ENCODE measurements at places on chromosomes 6 and 20. TPM values are rescaled to one million over a fixed set of nuclear protein-coding genes. Genes with fewer than 3 reads are reported as not detected.

Gene OR2H2
- not detected for total RNA-seq

GRCh38 chr6:134029495-134030455, 22.6 kb downstream of the SLC2A12 start:
- H3K36me3 ChIP-seq, result peaks cover 15% of the 10 kb centered on the region
- H3K4me1 ChIP-seq, result peaks cover 34% of the 10 kb centered on the region
- DNase-seq, result no peak
- H3K4me3 ChIP-seq, result no peak overlapping the region

Gene ZFAND3
- total RNA-seq, result 81.8 TPM

GRCh38 chr20:62733891-62734290, 25.3 kb downstream of the NTSR1 start:
- peak; percentile 6 for DNase-seq
- no peak overlapping the region for H3K27ac ChIP-seq
- no peak overlapping the region for H3K4me3 ChIP-seq
- H3K27me3 ChIP-seq, result peaks cover 95% of the 10 kb centered on the region
- H3K4me1 ChIP-seq, result no peaks in the 10 kb centered on the region

Gene SLC13A3
- total RNA-seq, result 0.30 TPM

DNA sequence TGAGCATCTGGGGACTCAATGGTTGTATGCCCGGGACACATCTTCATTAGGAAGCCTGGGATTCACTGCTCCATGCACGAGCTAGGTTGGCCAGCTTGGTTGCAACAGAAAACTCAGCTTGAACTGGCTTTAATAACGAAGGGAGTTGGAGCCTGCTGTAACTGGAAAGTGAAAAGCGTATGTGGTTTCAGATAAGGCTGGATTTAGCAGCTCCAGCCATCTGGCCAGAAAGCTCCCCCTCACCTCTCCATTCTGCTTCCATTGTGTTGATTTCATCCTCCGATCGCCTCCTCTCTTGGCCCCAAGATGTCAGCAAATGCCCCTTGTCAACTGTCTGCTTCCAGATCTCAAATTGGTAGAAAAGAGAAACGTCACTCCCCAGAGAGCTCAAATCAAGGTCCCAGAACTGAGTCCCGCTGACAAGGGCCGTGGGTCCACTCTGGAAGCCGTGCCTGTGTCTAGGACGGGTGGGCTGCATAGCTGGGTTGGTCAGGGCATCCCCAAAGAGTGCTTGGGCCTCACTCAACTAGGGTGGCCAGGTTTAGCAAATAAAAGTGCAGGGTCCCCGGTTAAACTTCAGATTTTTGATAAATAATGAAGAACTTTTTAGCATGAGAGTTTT, 117.0 kb upstream of the PMEPA1 start:
- DNase-seq, result no peak
- H3K4me1 ChIP-seq, result peaks cover 12% of the 10 kb centered on the region
- no peak overlapping the region for H3K4me3 ChIP-seq
- no peaks in the 10 kb centered on the region for H3K36me3 ChIP-seq

- H3K36me3 ChIP-seq, result no peaks in the 10 kb centered on the region
- H3K27ac ChIP-seq, result no peak overlapping the region
- H3K4me3 ChIP-seq, result no peak overlapping the region
- H3K27me3 ChIP-seq, result peaks cover 11% of the 10 kb centered on the region
These were observed 72.0 kb downstream of the OPRM1 start for GRCh38 chr6:154111025-154111424.

DNA sequence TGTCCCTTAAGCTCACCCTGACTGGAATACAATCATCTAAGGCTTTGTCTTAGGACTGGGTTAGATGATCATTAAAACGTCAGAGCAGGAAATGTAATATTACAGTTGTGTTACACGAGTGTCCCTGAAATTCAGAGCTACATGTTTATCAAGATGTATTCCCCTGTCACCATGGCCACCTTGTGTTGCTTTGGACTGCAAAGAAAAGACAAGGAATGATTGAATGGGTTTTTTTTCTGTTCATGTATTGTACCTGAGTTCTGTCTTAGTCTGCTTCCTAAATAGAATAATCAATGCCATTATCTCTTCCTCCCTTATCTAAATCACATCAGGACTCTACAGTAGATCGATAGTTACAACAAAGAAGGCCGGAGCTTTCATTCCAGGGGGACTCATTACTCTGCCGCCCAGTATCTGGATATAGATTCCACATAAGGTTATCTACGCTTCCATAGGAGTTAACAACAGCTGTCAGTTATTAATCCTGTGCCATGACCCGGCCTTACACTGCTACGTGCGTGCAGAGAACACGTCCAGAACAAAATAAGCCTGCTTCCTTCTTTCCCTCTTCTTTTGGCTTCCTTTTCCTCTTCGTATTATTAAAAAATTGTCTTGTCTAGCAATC, 274.1 kb upstream of the SASH1 start:
- H3K36me3 ChIP-seq, result no peaks in the 10 kb centered on the region
- DNase-seq, result no peak
- no peak overlapping the region for H3K4me3 ChIP-seq
- no peaks in the 10 kb centered on the region for H3K4me1 ChIP-seq
- H3K27me3 ChIP-seq, result peaks cover 11% of the 10 kb centered on the region
- H3K27ac ChIP-seq, result no peak overlapping the region

Gene CYP21A2
- 0.41 TPM for total RNA-seq

Gene SLC22A16
- total RNA-seq, result not detected

- H3K4me3 ChIP-seq, result no peak within 1 kb of the TSS
- DNase-seq, result no peak
- H3K27me3 ChIP-seq, result peaks cover 72% of the 10 kb centered on the region
- H3K27ac ChIP-seq, result no peak within 1 kb of the TSS
These were observed at the start of gene ARHGAP40 for GRCh38 chr20:38601216-38602184. Gene ARHGAP40 (plus strand): TSS chr20:38601809.

- no peak for DNase-seq
- no peaks in the 10 kb centered on the region for H3K36me3 ChIP-seq
- H3K27ac ChIP-seq, result no peak overlapping the region
- H3K4me1 ChIP-seq, result no peaks in the 10 kb centered on the region
These were observed 298.1 kb downstream of the TFAP2B start for GRCh38 chr6:51116723-51117122.

Gene KIF25
- total RNA-seq, result 0.22 TPM

Gene KHDC1L
- not detected for total RNA-seq

Gene SENP6
- total RNA-seq, result 54.2 TPM

DNA sequence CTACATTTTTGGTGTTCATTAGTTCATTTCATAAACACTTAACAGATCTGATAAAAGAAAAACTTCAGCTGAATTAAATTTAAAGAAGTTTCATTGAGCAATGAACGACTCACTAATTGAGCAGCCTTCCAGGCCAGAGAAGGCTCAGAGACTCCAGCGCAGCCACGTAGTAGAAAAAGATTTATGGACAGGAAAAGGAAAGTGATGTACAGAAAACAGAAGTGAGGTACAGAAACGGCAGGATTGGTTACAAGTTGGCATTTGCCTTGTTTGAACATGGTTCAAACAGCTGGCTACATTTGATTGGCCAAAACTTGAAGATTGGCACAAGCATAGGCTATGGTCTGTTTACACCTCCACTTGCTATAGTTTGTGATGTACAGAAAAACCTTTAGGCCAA, 166.3 kb upstream of the DTNBP1 start:
- peaks cover 3% of the 10 kb centered on the region for H3K4me1 ChIP-seq
- H3K4me3 ChIP-seq, result no peak overlapping the region
- no peak for DNase-seq
- H3K27me3 ChIP-seq, result no peaks in the 10 kb centered on the region
- no peak overlapping the region for H3K27ac ChIP-seq

Gene GINM1
- total RNA-seq, result 52.0 TPM

- H3K4me3 ChIP-seq, result no peak overlapping the region
- H3K4me1 ChIP-seq, result peaks cover 66% of the 10 kb centered on the region
- peaks cover 28% of the 10 kb centered on the region for H3K27me3 ChIP-seq
- H3K27ac ChIP-seq, result peak overlapping the region; percentile 84
These were observed 4.6 kb downstream of the EMILIN3 start for GRCh38 chr20:41361757-41362747.

Gene B3GAT2
- total RNA-seq, result not detected

Gene SDC4
- total RNA-seq, result 77.4 TPM

DNA sequence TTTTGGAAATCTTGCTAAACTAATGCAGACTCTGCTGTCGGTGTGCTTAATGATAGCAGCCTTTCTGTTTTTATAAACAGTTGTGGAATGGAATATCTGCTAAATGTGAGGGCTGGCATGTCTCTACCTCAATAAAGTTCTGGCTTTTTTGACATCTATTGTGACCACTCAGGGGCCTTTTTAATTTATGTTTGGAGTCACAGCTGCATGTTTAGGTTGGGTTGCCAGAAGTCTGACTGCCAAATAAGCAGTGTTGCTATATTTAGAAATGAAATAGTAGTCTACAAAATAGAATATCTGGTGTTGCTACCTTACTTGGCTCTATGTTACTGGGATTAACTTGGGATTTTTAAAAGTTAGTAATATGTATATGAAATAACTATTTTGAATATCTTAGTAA, 125.1 kb upstream of the LOC128125822 start:
- H3K27ac ChIP-seq, result peak overlapping the region; percentile 2
- no peak overlapping the region for H3K4me3 ChIP-seq
- H3K4me1 ChIP-seq, result peaks cover 4% of the 10 kb centered on the region
- no peak for DNase-seq
- no peaks in the 10 kb centered on the region for H3K27me3 ChIP-seq
- no peaks in the 10 kb centered on the region for H3K36me3 ChIP-seq

- no peak overlapping the region for H3K27ac ChIP-seq
- DNase-seq, result no peak
- H3K4me1 ChIP-seq, result no peaks in the 10 kb centered on the region
- peaks cover 18% of the 10 kb centered on the region for H3K36me3 ChIP-seq
These were observed 9.0 kb upstream of the BTN3A1 start for GRCh38 chr6:26392932-26393636.

Gene MMS22L
- 1.9 TPM for total RNA-seq

GRCh38 chr6:116482780-116483179, 21.6 kb downstream of the CALHM6 start:
- H3K36me3 ChIP-seq, result no peaks in the 10 kb centered on the region
- no peak for DNase-seq
- no peaks in the 10 kb centered on the region for H3K27me3 ChIP-seq
- no peak overlapping the region for H3K27ac ChIP-seq
- no peak overlapping the region for H3K4me3 ChIP-seq
- no peaks in the 10 kb centered on the region for H3K4me1 ChIP-seq

Gene DACT2
- 2.3 TPM for total RNA-seq

- peaks cover 59% of the 10 kb centered on the region for H3K27me3 ChIP-seq
- H3K27ac ChIP-seq, result no peak overlapping the region
- H3K4me1 ChIP-seq, result no peaks in the 10 kb centered on the region
These were observed 37.6 kb downstream of the OR2B6 start for GRCh38 chr6:27994616-27995015.

DNA sequence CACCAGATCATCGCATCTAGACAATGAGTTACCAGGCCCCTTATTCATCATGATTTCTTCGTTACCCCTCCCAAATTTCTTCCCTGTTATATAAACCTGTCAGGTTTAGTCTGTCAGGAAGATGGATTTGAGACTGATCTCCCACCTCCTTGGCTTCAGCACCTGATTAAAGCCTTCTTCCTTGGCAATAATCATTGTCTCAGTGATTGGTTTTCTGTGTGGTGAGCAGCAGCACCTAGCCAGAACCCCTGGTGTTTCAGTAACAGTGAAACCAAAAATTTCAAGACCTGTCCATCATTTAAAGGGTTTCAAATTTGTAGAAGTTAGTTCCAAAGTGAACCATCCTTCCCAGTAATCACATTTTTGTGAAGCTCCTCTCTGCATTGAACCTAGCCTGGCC, 209.8 kb upstream of the GJE1 start:
- no peak overlapping the region for H3K27ac ChIP-seq
- H3K4me1 ChIP-seq, result no peaks in the 10 kb centered on the region
- H3K27me3 ChIP-seq, result no peaks in the 10 kb centered on the region
- no peak overlapping the region for H3K4me3 ChIP-seq
- DNase-seq, result no peak

GRCh38 chr6:64225503-64225902, 589.9 kb downstream of the PHF3 start:
- H3K4me3 ChIP-seq, result no peak overlapping the region
- no peaks in the 10 kb centered on the region for H3K27me3 ChIP-seq
- DNase-seq, result no peak
- no peaks in the 10 kb centered on the region for H3K36me3 ChIP-seq
- no peak overlapping the region for H3K27ac ChIP-seq

DNA sequence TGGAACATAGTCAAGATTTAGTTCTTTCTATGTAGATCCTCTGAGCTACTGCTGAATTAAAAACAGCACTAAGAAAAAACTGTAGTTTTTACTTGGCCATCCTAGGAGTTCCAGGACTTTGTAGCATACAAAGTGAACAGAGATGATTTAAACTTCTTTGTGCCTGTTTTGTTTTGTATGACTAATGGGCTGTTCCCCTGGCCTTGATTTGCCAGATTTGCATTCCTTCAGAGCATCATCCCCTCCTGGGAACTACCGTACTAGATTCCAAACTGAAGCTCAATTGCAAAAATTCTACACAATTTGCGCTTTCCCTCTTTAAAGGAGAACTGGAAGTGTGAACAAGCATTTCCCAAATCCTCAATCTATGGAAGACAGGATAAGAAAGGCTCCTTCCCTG, 23.1 kb downstream of the ACOT13 start:
- no peaks in the 10 kb centered on the region for H3K27me3 ChIP-seq
- peaks cover 32% of the 10 kb centered on the region for H3K4me1 ChIP-seq
- no peak for DNase-seq
- H3K4me3 ChIP-seq, result no peak overlapping the region

- DNase-seq, result peak; percentile 39
- peak overlapping the region; percentile 90 for H3K27ac ChIP-seq
- H3K4me3 ChIP-seq, result peak overlapping the region; percentile 80
These were observed 49.4 kb downstream of the TMEM242 start for GRCh38 chr6:157273756-157274470.

DNA sequence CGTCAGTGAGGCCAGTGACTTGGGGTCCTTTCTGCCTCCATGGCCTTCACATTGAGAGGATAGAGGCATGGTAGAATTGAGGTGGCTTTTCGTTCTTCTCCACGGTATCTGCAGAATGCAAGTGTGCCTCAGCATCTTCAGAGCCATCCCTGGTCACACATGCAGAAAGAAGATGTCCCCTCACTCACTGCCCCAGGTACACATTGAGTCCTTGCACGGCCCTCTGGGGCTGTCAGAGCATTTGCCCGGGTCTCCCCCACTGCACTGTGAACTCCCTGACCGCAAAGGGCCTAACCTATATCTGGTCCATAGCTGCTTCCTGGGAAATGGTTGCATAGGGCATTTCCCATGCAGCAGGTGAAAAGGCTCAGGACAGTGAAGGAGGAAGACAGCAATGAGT, 115.7 kb downstream of the SCML4 start:
- H3K4me3 ChIP-seq, result no peak overlapping the region
- no peaks in the 10 kb centered on the region for H3K36me3 ChIP-seq

GRCh38 chr6:93523365-93523764, 104.0 kb upstream of the EPHA7 start:
- H3K4me1 ChIP-seq, result no peaks in the 10 kb centered on the region
- H3K27me3 ChIP-seq, result no peaks in the 10 kb centered on the region
- DNase-seq, result no peak
- no peak overlapping the region for H3K27ac ChIP-seq
- H3K4me3 ChIP-seq, result no peak overlapping the region

DNA sequence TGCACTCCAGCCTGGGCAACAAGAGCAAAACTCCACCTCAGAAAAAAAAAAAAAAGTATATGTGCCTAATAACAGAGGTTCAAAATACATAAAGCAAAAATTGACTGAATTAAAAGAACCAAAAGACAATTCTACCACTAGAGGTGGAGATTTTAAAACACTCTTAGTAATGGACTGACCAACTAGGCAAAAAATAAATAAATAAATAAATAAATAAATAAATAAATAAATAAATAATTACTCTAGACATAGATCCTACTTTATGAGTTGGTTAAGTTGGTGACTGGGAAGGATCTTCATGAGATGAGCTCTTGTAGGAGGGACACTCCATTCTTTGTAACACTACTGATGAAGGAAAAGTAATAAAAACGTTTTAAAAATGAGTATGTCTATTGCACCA, 113.9 kb downstream of the SGK1 start:
- no peaks in the 10 kb centered on the region for H3K4me1 ChIP-seq
- H3K27me3 ChIP-seq, result no peaks in the 10 kb centered on the region
- no peak overlapping the region for H3K27ac ChIP-seq
- no peak overlapping the region for H3K4me3 ChIP-seq

Data from left ventricle myocardium inferior (tissue), 1 donor.